ENCODE measurements at places on chromosomes 13 and 19.

- DNase-seq, result no peak
Observed at GRCh38 chr19:45990113-45990728, 5.0 kb upstream of the CCDC61 start.

- DNase-seq, result no peak
Observed at GRCh38 chr19:32924200-32924599, 47.6 kb downstream of the CEP89 start.

DNA sequence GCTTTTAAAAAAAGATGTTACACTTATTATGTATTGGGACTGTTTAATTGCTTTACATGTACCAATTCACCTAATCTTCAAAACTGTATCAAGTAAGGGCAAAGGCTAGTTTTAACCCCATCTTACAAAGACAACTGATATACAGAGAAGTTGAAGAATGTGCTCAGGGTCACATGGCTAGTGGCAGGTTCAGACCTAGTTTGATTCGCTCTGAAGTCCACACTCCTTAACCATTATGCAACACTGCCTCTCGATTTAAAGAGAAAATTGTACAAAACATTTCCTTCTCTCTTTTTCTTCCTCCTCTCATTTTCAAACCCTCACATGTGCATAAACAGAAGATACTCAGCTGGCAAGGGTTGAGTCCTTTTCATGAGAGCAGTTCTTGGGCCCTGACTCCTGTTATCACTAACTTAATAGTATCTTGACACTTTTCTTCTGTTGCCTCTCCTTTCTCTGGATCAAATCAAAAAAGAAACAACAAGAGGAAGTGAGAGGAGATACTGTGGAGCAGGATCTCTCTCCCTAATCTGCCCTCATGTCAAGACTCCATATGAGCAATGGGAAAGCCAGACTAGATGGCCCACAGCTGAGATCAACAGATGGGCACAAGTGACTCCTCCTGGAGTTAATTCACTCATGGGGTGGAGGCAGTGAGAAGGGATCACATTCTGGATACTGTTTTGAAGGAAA is 19.0 kb upstream of the N4BP2L1 start:
- DNase-seq, result no peak

GRCh38 chr13:45021250-45021649 is 31.9 kb downstream of the GPALPP1 start:
- DNase-seq, result no peak

- DNase-seq, result no peak
Observed at GRCh38 chr13:37791699-37792098, 77.9 kb downstream of the TRPC4 start.

DNA sequence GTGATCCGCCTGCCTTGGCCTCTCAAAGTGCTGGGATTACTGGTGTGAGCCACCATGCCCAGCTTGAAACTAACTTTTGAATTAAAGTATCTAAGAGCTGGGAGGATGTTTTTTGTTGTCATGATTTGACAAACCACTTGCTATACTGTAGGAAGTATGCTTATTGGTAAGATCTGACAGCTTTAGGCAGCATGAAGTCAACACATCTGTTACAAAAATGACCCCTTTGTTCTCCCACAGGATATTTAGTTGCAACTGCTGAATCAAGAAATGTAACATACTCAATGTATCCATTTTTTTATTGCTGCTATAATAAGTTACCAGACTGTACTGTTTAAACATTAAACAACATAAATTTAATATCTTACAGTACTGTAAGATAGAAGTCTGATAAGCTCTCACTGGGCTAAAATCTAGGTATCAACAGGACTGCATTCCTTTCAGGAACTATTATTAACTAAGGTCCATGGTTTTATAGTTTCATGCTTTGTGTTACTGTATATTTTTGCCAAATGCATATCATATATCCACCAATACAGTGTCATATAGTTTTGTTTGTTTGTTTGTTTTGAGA is 22.8 kb upstream of the LRP3 start:
- DNase-seq, result no peak

DNA sequence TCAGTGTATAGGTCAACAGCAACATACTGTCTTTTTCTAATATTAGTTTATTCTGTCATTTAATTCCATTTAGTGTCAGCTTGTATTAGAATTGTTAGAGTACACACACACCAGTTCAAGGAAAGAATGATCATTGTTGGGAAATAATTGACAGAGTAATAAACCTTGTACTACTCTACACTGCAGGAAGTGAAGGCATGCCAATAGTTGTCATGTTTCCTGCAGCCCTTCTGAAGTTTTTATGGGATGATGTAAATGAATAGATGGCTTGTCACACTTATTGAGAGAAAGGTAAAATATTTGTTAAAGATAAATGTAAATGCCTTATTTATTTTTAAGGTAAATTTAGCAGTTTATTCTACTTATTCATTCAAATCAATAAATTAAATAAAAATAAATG is 306.9 kb upstream of the KLHL1 start:
- DNase-seq, result no peak

DNA sequence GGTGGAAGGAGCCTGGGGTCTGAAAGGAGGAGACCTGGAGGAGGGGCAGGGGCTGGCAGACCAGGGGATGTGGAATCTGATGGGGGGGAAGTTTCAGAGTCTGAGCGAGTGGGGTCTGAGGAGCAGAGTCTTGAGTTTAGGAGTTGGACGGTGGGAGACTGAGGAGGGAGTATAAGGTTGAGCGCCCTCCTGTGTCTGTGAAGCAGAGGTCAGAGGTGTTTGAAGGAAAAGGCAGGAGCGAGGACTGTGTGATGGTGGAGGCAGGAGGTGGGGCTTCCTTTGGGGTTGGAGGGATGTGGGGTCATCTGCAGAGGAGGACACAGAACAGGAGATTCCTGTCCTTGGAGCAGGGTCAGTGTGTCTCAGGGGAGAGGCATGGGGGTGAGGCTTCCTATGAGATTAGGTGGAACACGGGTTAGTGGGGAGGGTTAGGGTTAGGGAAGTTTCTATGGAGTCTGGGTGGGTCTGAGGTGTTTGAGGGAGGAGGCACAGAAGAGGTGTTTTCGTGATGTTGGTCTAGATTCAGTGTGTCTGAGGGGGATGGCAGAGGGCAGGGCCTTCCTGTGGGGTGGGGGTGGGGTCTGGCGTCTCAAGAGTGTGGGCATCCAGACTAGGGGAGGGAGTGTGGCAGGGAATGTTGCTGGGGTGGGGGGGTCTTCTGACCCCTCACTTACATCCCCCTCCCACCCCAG is 8.3 kb downstream of the RYR1 start:
- peak; percentile 60 for DNase-seq

All from hematopoietic multipotent progenitor cell treated with erythropoietin and hydrocortisone succinate and interleukin-3 and kit ligand, for 6 days (in vitro differentiated cells).